Stimulated activated CD4-positive, alpha-beta T cell treated with anti-CD3 and anti-CD28 coated beads, Interleukin-12 subunit alpha, Interleukin-12 subunit beta, amount 100 ng/mL, for 48 hours (primary cell): ENCODE measurements at places on chromosomes 3 and 15.

DNA sequence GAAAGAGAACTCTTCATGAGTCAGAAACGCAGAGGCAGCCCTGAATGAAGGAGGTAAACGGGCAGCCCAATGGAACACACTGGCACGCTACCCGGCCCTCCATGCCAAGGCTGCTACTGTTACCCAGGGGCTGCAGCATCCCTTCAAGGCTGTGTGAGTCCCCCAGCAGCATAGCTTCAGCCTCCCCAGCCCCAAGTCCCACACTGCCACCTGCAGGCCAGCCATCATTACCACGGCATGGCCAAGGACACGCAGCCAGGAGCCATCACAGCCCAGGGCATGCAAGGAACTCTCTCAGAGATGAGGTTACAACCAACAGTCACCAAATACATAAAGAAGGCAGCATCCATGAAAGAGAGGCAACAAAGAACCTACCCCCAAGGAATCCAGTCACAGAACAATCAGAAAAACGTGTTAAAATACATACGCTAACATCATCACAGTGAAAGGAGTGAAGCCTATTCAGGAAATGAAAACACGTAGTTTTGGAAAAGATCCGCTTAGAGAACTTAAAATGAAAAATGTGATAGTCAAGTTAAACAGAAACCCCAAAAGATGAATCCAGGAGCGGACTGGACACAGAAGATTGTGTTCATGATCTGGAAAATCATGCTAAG, 22.4 kb downstream of the PLA2G4F start:
- peak; percentile 46 for DNase-seq

DNA sequence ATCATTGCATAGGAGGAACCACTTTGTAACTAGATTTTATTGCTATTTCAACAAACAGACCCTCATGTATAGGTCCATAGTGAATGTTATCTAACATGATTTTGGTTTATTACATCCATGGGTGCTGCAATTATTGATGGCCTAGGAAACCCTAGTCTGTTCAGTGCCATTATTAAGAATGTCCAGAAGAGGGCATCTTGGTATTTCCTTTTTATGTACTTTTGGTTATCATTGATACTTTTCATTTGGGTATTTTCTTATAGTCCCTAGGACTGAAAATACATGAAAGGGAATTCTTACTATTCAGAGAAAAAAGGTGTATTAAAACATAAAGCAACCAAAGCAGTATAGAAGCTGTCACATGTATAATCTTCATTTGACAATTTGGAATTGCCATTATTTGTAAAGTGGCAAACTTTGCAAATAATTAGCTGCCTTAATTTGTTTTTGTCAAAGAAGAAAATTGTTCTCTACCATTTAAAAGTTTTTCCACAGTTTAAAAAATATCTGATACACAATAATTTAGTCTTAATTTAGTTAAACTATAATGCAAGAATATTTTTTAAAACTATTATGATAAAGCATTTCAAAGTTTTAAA, 48.7 kb downstream of the CNOT10 start:
- DNase-seq = no peak

DNA sequence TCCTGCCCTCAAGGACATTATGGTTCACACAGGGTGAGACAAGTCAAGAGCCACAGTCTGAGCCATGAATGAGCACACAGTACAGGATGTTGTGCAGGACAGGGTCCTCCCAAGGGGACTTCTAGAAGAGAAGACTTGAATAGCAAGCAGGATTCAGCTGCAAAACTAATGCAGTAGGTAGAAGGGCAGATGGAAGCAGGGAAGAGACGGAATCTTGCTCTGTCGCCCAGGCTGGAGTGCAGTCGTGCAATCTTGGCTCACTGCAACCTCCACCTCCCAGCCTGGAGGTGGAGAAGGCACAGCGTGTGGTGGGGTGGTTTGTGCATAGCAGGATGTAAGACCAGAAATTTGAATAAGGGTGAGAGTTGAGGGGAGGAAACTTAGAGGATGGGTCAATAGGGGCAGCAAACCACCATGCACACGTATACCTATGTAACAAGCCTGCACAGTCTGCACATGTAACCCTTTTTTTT, 8.0 kb downstream of the BCL2L10 start:
- no peak for DNase-seq

DNA sequence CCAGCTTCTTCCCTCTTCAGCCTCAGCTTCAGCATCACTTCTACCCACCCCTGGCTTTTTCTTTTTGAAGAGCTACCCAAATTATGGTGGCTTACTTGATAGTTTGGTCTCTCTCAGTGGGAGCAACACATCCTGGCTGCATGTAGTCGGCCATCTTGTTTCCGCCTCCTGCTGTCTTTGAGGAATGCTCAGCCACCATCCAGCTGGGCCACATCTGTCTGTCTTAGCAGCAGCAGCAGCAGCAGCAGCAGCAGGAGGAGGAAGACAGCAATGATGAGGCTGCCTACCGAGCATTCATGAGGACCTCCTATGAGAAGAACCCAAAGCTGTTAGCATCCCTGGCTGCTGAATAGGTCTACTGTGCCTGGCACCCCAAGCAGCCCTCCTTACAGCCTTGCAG, 19.7 kb downstream of the IL16 start:
- DNase-seq = no peak

GRCh38 chr3:155009217-155009616, 70.9 kb upstream of the MME start:
- DNase-seq = no peak

DNA sequence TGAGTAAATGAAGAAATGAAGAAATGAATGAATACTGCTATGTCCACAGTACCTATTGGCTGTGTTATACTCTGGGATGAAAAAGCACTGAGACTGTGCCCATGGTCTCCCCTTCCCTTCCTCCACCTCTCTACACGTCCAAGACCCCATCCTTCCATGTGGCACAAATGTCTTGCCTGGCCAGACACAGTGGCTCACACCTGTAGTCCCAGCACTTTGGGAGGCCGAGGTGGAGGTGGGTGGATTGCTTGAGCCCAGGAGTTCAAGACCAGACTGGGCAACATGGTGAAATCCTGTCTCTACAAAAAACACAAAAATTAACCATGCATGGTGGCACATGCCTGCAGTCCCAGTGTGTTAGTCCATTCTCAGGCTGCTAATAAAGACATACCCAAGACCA, 200.1 kb downstream of the FAM43A start:
- DNase-seq = no peak

GRCh38 chr3:13231781-13232666, 158.8 kb upstream of the IQSEC1 start:
- DNase-seq = no peak

DNA sequence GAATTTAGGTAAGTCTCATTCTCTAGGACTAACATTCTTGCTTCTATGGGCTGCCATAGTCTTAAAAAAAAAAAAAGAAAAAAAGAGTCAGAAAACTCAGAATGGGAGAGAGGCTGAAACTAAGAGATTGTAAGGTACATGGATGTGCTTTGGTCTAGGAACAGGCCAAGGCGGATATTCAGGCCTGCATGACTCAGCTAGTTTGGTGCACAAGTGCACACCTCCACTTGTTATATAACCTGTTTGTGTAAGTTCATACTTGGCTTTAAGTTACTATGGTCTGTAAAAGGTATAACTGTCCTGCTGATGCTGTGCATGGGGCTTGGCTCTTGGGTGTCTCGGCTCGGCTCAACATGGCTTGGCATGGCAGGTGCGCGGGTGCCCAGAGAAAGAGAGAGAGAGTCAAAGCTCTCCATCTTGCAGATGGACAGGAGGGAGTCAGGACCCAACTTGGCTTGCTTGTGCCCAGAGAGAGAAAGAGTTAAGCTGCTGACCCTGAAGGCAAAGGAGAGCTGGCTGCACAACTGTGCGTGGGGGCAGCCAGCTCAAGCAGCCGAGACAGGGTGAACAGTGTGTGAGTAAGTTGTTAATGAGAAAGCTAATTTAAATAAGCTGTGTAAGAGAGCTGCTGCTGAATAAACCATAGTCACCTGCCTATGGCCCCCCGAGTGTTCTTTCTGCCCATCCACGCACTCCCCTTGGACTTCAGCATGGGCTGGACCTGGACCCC, 31.4 kb upstream of the CHRNB4 start:
- no peak for DNase-seq

DNA sequence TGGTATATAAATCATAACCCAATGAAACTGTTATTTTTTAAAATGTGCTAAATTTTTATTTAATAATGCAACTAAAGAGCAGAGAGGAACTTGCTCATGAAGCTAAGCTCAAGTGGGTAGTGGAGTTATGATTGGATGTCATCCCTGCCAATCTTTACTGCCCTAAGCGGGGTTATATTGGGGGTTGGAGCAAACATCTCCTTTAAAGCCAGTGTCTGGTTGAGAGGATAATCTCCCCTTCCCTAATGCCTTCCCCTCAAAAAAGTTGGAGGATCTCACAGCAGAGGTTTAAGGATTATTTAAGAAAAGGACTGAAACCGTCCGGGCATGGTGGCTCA, 32.1 kb upstream of the CLASP2 start:
- no peak for DNase-seq

DNA sequence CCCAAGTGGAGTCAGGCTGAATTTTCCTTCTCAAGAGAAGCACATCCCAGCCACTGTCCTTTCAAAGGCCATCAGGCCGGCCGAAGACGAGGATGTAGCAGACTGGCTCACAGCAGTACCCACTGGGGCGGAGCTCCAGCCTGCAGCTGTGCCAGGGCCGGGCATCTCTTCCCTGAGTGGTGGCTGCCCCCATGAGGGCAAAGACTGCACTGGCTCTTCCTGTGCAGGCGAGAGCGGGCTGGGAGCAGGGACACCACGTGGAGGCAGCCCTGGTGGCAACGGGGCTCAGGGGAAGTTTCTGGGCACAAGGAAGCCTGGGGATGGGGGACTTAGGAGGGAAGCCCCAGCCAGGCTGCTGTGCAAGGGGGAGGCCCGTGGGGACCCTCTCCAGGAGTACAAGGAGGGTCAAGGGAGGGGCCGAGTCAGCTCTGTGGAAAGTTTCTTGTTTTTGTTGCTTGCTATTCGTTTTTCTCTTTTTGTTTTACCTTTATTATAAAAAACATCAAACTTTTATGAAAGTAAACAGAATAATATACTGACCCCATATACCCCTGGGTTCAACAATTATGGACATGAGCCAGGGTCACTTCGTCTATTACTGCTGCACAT, 66.1 kb downstream of the RPN1 start:
- peak; percentile 56 for DNase-seq
